ENCODE measurements at places on chromosomes 2 and 18.

GRCh38 chr2:195741191-195741590 lies 84.2 kb downstream of the SLC39A10 start:
- DNase-seq: no peak

DNA sequence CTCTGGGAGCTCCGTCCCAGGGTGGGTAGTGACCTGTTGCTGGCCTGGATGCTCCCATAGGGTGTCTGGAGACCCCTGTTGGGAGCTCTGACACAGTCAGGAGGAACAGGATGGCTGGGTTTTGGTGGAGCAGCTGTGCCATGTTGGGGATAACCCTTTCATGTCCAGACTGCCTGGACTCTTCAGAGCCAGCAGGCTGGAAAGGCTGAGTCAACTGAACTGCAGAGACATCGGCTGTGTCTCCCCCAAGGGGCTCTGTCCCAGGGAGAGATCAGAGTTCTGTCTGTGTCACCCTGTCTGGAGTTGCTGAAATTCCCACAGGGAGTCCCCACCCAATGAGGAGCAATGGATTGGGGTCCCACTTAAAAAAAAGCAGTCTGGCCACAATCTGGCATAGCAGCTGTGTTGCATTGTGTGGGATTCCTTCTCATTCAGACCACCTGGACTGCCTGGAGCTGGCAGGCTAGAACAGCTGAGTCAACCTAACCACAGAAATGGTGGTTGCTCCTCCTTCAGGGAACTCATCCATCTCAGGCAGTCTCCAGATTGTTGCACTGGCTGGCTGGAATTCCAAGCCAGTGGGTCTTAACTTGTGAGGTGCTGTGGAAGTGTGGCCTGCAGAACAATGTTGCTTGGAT lies 37.2 kb downstream of the AGPS start:
- no peak for DNase-seq

DNA sequence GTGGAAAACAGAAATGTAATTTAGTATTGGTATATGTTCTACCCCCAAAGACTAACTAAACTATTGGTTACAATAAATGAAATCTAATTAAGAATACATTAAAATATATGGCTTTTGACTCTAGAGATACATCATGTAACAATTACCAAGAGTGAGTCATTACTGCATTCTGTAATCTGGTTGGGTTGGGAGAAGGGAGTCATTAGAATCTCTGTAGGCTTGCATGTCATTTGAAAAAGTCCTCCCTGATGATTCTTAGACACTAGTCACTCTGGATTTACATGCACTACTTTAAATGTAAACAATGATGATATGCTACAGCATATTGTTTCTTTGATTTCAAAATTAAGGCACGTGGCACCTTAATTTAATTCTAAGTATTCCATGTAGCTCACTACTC lies 293.4 kb upstream of the CHST9 start:
- no peak for DNase-seq

GRCh38 chr2:138600732-138601457 lies 99.3 kb downstream of the SPOPL start:
- DNase-seq: no peak

GRCh38 chr2:16135913-16136310 lies 195.6 kb downstream of the MYCN start:
- DNase-seq: no peak

DNA sequence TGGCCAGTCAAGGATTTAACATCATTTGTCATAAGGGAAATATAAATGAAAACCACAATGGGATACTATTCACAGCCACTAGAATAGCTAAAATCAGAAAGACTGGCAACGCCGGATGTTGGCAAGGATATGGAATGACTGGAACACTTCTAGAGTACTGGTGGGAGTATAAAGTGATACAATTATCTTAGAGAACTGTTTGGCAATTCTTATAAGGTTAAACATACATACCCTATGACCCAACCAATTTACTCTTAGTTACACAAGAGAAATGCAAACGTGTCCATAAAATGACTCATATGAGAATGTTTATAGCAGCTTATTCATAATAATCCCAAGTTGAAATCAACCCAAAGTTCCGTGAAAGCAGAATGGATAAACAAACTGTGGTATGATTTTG lies 35.1 kb downstream of the MAPK4 start:
- no peak for DNase-seq
